Activated gamma-delta T cell treated with anti-CD3 and anti-CD28 coated beads, Interleukin-2, amount 50 U/mL, for 16 hours (primary cell): ENCODE measurements at places on chromosomes 4 and X.

- DNase-seq = no peak
Measured at GRCh38 chr4:70239884-70240591, 2.4 kb upstream of the CSN3 start.

DNA sequence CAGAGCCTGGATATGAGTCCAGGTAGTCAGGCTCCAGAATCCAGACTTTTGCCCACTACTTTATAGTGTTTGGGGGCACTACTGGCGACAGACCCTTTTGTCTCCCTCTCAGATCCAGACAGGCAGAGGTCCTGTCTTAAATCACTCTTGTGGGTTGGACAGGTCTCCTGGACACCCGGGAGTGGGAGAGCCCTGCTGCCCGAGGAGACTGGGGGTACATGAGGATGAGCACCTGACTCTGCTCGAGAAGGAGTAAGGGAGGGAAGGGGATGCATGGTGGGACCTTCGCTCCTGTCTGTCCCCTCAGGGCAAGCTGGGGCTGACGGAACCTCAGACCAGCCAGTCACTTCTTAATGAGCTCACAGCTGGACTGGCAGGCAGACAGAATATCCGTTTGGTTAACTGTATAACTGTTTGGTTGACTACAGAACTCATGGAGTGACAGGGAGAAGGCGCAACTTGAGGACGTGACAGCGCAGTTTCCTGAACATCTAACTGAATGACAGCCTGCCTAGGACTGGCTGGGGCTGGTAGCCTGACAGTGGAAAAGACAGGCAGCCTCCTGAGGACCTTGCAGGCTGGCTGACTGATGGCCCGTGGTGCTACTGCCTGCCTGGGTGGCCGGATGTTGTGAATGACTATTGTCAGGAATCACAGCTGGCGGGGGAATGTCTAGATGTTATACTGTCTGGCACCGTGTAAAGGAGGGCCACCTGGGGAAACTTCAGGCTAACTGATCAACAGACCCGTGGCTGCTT is 1.6 kb upstream of the SUV39H1 start:
- DNase-seq = no peak

DNA sequence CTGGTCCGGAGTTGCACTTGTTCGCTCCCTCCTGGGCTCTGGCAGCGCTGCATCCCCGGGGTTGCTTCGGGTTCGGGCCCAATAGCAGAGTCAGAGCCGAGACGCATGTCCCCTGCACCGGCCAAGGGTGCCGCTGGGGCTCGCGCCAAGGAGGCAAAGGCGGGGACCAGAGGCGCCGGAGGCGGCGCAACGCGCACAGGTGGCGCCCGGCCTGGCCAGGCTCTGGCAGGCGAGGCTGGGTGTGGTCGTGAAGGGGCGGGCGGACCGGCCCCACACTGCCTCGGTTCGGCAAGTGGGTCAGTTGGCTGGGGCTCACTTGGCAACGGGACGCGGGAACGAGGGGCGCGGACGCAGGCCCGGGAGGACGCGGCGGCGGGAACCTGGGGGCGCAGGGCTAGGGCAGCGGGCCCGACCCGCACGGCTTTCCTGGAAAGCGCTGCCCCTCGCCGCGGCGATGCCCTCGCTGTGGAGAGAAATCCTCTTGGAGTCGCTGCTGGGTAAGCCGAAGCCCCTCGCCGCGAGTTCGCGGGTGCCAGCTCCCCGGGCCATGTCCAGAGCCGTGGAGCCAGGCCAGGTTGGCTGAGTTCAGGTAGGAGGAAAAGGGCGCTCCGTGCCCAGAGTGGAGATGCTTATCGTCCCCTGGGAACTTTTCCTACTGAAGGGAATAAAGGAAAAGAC is at the start of gene CWH43:
TSS of gene CWH43 (plus strand) at position 300 of the 678 bp plus-strand sequence. CDS start at position 455, 155 bp downstream.
- no peak for DNase-seq

- no peak for DNase-seq
Measured at GRCh38 chr4:188082796-188083195, 26.6 kb downstream of the TRIML2 start.

DNA sequence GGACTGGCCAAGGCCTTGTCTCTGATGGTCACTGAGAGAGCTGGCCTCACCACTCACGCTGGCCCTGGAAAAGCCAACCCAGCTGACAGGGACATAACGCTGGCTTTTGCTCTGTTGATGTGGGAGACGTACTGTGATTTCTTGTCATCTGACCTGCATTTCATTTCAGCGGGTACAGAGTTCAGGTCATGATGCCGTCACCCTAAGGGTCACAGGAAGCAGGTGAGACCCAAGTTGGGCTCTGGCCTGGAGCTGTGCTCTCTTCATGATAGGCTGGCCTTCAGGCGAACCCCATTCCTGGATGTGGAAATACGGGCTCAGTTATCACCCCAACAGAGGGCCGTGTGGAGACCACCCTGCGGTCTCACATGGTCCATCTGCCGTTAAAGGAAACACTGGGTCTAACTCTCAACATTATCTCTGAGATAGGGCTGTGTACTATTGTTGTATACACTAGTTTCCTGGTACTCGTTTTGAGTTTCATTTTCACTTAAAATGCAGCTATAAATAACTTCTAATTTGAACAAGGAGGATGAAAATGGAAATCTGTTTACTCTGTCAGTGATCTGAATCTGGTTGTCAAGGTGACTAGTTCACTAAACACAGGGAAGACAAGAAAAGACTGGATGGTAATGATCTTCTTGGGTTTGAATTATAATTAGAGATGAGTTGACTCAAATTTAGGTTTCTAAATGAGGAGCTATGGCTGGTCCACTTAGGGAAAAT is 89.1 kb downstream of the TBC1D9 start:
- DNase-seq = no peak
